ENCODE measurements at places on chromosomes 4 and X. TPM values are rescaled to one million over a fixed set of nuclear protein-coding genes. Genes with fewer than 3 reads are reported as not detected.

RPS6KA6 gene
- 3.8 TPM for total RNA-seq

PNMA5 gene
- total RNA-seq = not detected

SHOX gene
- total RNA-seq = not detected

LDOC1 gene
- total RNA-seq = not detected

GRCh38 chr4:81485310-81485980 lies 13.7 kb upstream of the RASGEF1B start:
- no peaks in the 10 kb centered on the region for H3K36me3 ChIP-seq
- no peak overlapping the region for H3K4me3 ChIP-seq
- H3K27me3 ChIP-seq = no peaks in the 10 kb centered on the region

GRCh38 chr4:157048248-157048647 lies 27.7 kb upstream of the GLRB start:
- peaks cover 14% of the 10 kb centered on the region for H3K4me1 ChIP-seq
- DNase-seq = no peak
- no peak overlapping the region for H3K4me3 ChIP-seq
- no peak overlapping the region for H3K27ac ChIP-seq
- no peaks in the 10 kb centered on the region for H3K27me3 ChIP-seq
- no peaks in the 10 kb centered on the region for H3K36me3 ChIP-seq

GRCh38 chr4:21102667-21103066 lies 402.4 kb downstream of the PACRGL start:
- no peak for DNase-seq
- H3K36me3 ChIP-seq = no peaks in the 10 kb centered on the region
- H3K27me3 ChIP-seq = no peaks in the 10 kb centered on the region

- no peaks in the 10 kb centered on the region for H3K36me3 ChIP-seq
- no peaks in the 10 kb centered on the region for H3K27me3 ChIP-seq
- peak; percentile 55 for DNase-seq
- H3K4me3 ChIP-seq = no peak overlapping the region
Measured at GRCh38 chr4:101977076-101977475, 186.5 kb downstream of the BANK1 start.

- no peak for DNase-seq
- H3K36me3 ChIP-seq = no peaks in the 10 kb centered on the region
- H3K4me1 ChIP-seq = no peaks in the 10 kb centered on the region
- no peaks in the 10 kb centered on the region for H3K27me3 ChIP-seq
- no peak overlapping the region for H3K27ac ChIP-seq
- no peak overlapping the region for H3K4me3 ChIP-seq
Measured at GRCh38 chr4:102217345-102217744, 127.9 kb downstream of the SLC39A8 start.

DNA sequence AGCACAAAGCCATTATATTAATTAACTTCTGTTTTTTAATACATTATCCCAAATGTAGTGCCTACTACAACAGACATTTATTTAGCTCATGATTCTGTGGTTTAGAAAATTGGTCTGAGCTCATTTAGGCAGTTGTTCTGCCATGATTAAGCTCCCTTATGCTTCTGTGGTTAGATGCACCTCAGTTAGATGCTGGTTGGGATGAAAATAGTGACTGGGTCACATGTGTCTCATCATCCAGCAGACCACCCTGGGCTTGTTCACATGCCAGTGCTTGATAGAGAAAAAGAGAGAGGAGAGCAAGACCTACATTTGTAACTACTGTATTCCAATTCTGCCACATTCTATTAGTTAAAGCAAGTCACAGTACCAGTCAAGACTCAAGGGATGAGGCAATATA lies 376.4 kb upstream of the GNPDA2 start:
- no peak for DNase-seq
- no peak overlapping the region for H3K27ac ChIP-seq
- no peaks in the 10 kb centered on the region for H3K27me3 ChIP-seq
- H3K4me1 ChIP-seq = no peaks in the 10 kb centered on the region
- H3K4me3 ChIP-seq = no peak overlapping the region
- H3K36me3 ChIP-seq = no peaks in the 10 kb centered on the region

DNA sequence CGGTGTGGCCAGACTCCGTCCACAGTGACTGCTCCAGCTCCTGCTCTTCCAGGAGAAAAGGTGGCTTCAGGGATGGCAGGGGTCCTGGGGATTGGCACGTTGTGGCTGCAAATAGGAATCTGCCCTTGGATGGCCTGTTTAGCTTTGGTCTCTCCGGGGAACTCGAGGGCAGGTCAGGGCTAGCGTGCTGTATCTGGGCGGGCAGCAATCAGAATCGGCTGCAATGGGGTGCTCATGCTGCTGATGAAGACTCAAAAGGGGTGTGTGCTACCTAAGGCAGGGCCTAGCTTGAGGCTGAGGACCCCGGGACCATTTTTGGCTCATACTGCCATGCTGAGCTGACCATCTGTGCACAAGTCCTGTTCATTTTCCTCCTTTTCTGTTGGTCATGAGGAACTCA lies 51.3 kb downstream of the RGS12 start:
- no peak overlapping the region for H3K4me3 ChIP-seq
- no peak overlapping the region for H3K27ac ChIP-seq

DNA sequence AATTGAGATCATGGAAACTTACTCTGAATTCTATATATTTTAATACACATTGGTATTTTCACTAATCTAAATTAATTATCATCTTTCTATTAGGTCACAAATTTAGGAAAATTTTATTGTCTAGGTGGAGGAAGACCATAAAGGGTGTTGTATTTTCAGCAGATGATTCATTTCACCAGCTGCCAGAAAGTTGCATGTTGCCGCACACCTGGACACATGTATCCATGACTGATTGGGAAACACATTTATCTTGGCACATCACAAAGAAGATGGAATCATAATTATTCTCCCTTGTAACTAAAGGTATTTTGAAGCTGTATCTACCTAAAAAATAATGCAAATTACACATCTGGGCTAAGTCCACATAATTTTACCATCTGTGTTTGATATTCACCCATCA lies 33.1 kb downstream of the SLC7A11 start:
- no peaks in the 10 kb centered on the region for H3K27me3 ChIP-seq
- no peak for DNase-seq
- H3K4me1 ChIP-seq = peaks cover 47% of the 10 kb centered on the region

GRCh38 chr4:151940926-151941617 lies 180.3 kb upstream of the GATB start:
- H3K4me3 ChIP-seq = no peak overlapping the region
- no peaks in the 10 kb centered on the region for H3K4me1 ChIP-seq
- peaks cover 37% of the 10 kb centered on the region for H3K27me3 ChIP-seq
- no peaks in the 10 kb centered on the region for H3K36me3 ChIP-seq

DNA sequence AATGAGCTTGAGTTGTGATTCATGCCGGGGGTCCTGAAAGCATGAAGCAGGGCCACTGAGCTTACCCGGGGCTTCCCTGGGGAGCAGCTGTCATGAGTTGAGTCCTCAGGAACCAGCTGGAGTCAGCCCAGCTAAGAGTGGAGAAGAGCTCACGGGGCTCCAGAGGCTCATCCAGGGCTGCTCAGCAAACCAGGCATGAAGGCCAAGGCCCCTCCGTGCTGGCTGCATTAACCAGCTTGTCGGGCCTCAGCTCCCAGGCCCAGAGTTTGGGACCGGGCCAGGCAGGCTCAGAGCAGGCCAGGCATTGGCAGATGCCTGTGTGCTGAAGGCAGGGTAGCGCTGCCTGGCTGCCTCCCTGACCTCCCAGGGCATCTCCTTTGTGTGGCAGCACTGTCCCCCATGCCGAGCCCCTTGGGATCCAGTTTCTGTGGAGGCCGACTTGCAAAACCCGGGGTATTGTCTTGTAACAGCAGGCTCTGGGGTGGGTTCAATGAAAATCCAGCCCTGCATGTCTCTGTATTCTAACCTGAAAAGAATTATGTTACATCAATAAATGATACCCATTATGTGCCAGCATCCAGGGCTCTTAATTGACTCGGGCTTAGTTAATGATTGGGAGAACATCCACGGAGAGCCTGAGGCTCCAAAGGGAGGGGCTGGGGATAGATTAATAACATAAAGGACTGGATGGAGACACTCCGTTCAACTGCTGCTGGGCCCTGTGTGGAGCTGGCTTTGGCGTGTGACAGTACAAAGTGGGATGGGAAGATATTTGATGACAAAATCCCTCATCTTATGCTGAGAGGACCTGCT lies 68.0 kb upstream of the MSX1 start:
- DNase-seq = no peak
- H3K27me3 ChIP-seq = no peaks in the 10 kb centered on the region
- H3K36me3 ChIP-seq = no peaks in the 10 kb centered on the region
- H3K4me1 ChIP-seq = no peaks in the 10 kb centered on the region

DNA sequence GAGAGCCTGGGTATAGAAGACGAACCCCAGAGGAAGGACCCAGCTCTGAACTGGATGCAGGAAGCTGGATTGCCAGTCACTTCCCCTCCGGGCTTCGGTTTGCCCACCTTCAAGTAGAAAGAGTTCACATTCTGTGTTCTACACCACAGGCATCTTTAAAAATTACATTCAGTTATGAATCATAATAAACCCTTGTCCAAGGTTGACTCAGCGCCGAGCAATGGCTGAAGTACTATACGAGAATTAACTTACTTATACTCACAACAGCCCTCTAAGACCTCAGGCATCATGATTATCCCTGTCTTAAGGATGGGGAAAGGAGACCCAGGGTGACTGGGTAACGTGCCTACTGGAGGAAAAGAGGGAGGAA lies 72.5 kb downstream of the EVC2 start:
- H3K27ac ChIP-seq = no peak overlapping the region
- DNase-seq = no peak
- H3K27me3 ChIP-seq = no peaks in the 10 kb centered on the region
- H3K4me1 ChIP-seq = no peaks in the 10 kb centered on the region
- no peak overlapping the region for H3K4me3 ChIP-seq

DNA sequence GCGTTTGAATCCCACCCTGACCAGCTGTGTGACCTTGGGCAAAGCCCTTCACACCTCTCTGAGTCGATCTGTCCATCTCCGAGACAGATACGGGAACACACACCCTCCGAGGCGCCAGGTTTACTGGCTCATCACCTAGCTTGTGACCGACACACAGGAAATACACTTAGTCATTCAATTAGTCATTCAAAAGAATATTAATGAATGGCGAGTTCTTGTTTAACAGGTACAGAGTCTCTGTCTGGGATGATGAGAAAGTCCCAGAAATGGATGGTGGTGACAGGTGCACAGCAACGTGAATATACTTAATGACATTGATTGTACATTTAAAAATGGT lies 80.6 kb downstream of the PPP2R2C start:
- H3K4me3 ChIP-seq = no peak overlapping the region
- DNase-seq = no peak
- no peaks in the 10 kb centered on the region for H3K36me3 ChIP-seq
- H3K4me1 ChIP-seq = peaks cover 28% of the 10 kb centered on the region

GRCh38 chrX:40078489-40079227 lies 19.1 kb downstream of the BCOR start:
- no peaks in the 10 kb centered on the region for H3K27me3 ChIP-seq
- H3K4me1 ChIP-seq = no peaks in the 10 kb centered on the region
- H3K36me3 ChIP-seq = no peaks in the 10 kb centered on the region
- no peak overlapping the region for H3K4me3 ChIP-seq

GRCh38 chr4:55763996-55764395 lies 55.6 kb upstream of the EXOC1L start:
- H3K36me3 ChIP-seq = no peaks in the 10 kb centered on the region
- no peaks in the 10 kb centered on the region for H3K4me1 ChIP-seq
- H3K4me3 ChIP-seq = no peak overlapping the region
- DNase-seq = no peak

DNA sequence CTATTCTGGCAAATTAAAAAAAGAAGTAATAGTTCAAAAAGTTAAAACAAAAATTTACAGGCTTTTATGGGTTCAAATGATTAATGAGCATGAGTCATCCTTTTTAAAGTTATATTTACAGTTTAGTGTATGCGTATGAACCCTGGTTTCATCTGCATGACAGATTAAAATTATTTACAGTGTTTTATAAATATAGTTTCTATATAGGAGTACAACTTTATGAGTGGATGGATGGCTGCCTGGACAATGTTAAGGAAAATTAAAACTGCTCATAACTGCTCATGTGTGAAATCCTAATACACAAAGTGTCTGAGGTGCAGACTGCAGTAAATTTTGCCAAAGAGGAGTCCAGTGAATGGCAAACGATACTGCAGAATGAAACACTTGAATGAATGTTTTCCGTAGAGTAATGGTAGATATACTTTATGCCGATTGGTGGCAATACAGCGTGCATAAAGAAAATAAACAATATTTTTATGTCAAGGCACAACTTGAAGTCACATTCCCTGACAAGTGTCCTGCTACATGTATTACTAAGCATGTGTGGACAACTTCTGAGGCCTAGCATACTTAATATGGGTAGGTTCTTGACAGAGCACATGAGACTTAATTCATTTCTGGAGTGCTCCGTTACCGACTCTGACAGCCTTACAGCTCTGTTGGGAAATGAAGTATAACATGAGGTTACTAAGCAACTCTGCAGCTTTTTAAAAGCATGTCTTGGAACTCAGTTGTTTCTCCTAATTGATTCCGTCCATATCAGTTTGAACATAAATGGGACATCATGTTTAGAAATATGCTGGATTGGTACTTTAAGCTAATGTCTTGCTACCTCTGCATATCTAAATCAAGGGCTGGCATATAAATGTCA lies 985.6 kb upstream of the PCDH7 start:
- DNase-seq = no peak
- no peaks in the 10 kb centered on the region for H3K27me3 ChIP-seq
- no peak overlapping the region for H3K27ac ChIP-seq
- no peak overlapping the region for H3K4me3 ChIP-seq
- no peaks in the 10 kb centered on the region for H3K4me1 ChIP-seq
- H3K36me3 ChIP-seq = no peaks in the 10 kb centered on the region

GRCh38 chrX:29947225-29947624 lies 268.1 kb upstream of the MAGEB2 start:
- H3K4me3 ChIP-seq = no peak overlapping the region
- no peak overlapping the region for H3K27ac ChIP-seq
- H3K27me3 ChIP-seq = no peaks in the 10 kb centered on the region
- H3K4me1 ChIP-seq = peaks cover 9% of the 10 kb centered on the region
- no peak for DNase-seq

- no peak overlapping the region for H3K4me3 ChIP-seq
- DNase-seq = no peak
- no peaks in the 10 kb centered on the region for H3K4me1 ChIP-seq
- no peaks in the 10 kb centered on the region for H3K27me3 ChIP-seq
- H3K27ac ChIP-seq = no peak overlapping the region
Measured at GRCh38 chr4:120809518-120809917, 113.0 kb downstream of the PRDM5 start.

- H3K27ac ChIP-seq = no peak overlapping the region
- no peak overlapping the region for H3K4me3 ChIP-seq
- DNase-seq = no peak
- H3K36me3 ChIP-seq = no peaks in the 10 kb centered on the region
- H3K27me3 ChIP-seq = no peaks in the 10 kb centered on the region
Measured at GRCh38 chr4:14130551-14130950, 503.0 kb upstream of the BOD1L1 start.

All from Calu3 (cell line).